ENCODE measurements at places on chromosomes 3 and 15.

GRCh38 chr3:187227658-187228258 lies 30.5 kb downstream of the RTP1 start:
- no peaks in the 10 kb centered on the region for H3K36me3 ChIP-seq
- no peak overlapping the region for H3K27ac ChIP-seq
- H3K4me3 ChIP-seq, result no peak overlapping the region
- no peaks in the 10 kb centered on the region for H3K4me1 ChIP-seq
- DNase-seq, result no peak

GRCh38 chr15:66484539-66485112 lies 12.9 kb downstream of the SNAPC5 start:
- no peak overlapping the region for H3K27ac ChIP-seq
- peaks cover 50% of the 10 kb centered on the region for H3K36me3 ChIP-seq
- H3K27me3 ChIP-seq, result no peaks in the 10 kb centered on the region
- no peak for DNase-seq
- no peak overlapping the region for H3K4me3 ChIP-seq

GRCh38 chr3:175852560-175852959 lies 993.4 kb downstream of the NAALADL2 start:
- no peaks in the 10 kb centered on the region for H3K4me1 ChIP-seq
- no peak overlapping the region for H3K27ac ChIP-seq
- H3K27me3 ChIP-seq, result no peaks in the 10 kb centered on the region
- no peaks in the 10 kb centered on the region for H3K36me3 ChIP-seq
- no peak overlapping the region for H3K4me3 ChIP-seq
- DNase-seq, result no peak

DNA sequence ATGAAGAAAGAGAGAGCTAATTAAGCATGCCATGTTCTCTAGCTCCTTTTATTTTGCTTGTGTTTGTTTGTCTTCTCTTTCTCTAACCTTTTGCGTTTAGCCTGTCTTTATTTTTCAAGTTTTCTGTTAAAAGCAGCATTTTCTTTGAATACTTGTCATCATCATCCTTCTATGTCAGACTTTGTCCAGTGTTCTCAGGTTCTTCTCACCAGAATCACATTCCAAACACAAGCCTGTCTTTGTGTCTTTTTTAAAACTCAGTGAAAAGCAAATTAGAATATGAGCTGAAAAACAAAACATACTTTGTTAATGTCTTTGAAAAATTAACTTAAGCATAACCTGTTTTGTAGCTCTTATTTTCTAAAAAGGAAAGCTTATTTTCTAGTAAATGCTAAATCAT lies 62.4 kb downstream of the LEKR1 start:
- no peak for DNase-seq
- no peak overlapping the region for H3K4me3 ChIP-seq
- no peaks in the 10 kb centered on the region for H3K36me3 ChIP-seq
- H3K4me1 ChIP-seq, result no peaks in the 10 kb centered on the region
- no peaks in the 10 kb centered on the region for H3K27me3 ChIP-seq

DNA sequence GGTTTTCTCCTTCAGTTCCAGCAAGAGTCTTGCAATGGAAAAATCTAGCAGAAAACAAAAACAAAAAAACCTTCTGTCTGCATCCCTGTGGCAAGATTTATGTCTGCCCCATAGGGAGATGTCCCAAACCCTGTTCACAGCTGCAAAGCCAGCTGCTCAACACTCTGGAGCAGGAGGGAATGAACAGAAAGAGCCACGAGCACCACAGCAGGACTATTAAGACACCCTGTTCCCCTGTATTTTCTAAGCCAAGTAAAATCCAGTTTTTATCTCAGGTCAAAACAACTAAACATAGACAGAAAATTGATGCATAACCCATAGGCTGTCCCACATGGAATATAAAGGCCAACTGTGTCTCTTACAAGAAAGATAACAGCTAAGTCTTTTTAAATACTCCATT lies 357.9 kb downstream of the LSAMP start:
- H3K27ac ChIP-seq, result no peak overlapping the region
- H3K4me3 ChIP-seq, result no peak overlapping the region
- no peaks in the 10 kb centered on the region for H3K4me1 ChIP-seq
- H3K27me3 ChIP-seq, result no peaks in the 10 kb centered on the region

- H3K4me1 ChIP-seq, result no peaks in the 10 kb centered on the region
- H3K36me3 ChIP-seq, result no peaks in the 10 kb centered on the region
- no peak overlapping the region for H3K4me3 ChIP-seq
- no peaks in the 10 kb centered on the region for H3K27me3 ChIP-seq
These were observed 207.5 kb upstream of the NR2F2 start for GRCh38 chr15:96123028-96123400.

GRCh38 chr3:18572809-18573208 lies 147.7 kb upstream of the SATB1 start:
- no peak overlapping the region for H3K4me3 ChIP-seq
- H3K4me1 ChIP-seq, result no peaks in the 10 kb centered on the region
- no peaks in the 10 kb centered on the region for H3K36me3 ChIP-seq

DNA sequence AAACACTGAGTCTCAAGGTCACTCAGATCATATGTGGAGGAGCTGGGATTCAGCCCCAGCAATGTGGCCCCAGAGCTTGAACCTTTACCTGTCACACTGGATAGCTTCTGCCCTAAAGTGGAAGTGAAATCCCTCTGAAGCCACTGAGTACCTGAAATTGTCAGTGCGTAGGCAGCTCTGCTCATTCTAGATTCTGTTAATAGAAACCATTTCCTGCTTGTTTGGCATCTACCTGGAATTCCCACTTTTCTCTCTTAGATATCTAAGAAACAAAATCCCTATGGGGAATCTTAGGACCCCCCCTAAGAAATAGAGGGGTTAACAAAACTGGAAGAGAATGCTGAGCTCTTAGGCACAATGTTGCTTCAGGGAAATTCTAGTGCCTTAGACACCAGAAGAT lies 29.8 kb downstream of the FBXL22 start:
- peaks cover 100% of the 10 kb centered on the region for H3K36me3 ChIP-seq
- no peaks in the 10 kb centered on the region for H3K27me3 ChIP-seq
- H3K27ac ChIP-seq, result no peak overlapping the region
- no peak overlapping the region for H3K4me3 ChIP-seq
- no peaks in the 10 kb centered on the region for H3K4me1 ChIP-seq

GRCh38 chr3:66395635-66396034 lies 105.2 kb downstream of the LRIG1 start:
- peaks cover 79% of the 10 kb centered on the region for H3K36me3 ChIP-seq
- DNase-seq, result no peak
- H3K27ac ChIP-seq, result no peak overlapping the region

DNA sequence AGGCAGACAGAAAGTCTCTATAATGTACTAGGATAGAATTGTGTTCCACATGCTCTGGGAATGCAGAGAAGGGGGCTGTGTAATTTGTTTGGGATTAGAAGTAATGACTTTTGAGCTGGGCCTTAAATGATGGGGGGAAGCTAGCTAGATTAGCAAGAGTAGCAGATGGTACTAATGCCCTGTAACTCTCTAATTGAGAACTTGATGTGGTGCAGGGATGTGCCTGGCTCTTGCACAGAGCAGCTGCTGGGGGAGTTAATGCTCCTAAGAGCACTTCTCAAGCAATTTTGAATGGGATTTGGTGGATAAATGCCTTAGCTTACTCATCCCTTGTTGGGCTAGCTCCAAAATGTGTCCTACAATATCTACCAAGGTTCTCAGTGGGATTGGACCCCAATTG lies 12.4 kb upstream of the SYN2 start:
- no peaks in the 10 kb centered on the region for H3K4me1 ChIP-seq
- peaks cover 92% of the 10 kb centered on the region for H3K27me3 ChIP-seq
- H3K4me3 ChIP-seq, result no peak overlapping the region
- no peaks in the 10 kb centered on the region for H3K36me3 ChIP-seq

Data from left ventricle myocardium inferior (tissue), 1 donor.